ENCODE measurements at places on chromosomes 7 and 10.

GRCh38 chr10:127694580-127695193 is 42.3 kb upstream of the FOXI2 start:
- no peak for DNase-seq

DNA sequence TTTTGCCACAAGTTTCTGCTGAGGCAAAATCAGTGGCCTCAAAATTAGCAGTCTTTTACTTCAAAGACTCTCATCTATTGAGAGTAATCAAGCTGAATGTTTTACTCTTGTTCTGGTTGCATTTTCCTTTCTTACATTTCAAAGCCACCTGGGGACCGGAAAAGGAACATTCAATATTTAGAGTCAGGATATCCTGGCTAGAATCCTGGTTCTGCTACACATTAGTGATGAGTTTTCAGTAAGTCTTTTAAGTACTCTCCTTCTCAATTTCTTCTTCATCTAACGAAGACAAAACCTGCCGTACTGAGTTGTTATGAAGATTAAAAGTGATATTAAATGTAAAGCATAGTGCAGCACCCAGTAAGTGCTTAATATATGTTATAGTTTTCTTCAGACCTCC is 52.5 kb downstream of the LAMB4 start:
- no peak for DNase-seq

- DNase-seq, result no peak
Observed at GRCh38 chr10:6953271-6953801, 373.3 kb upstream of the PRKCQ start.

DNA sequence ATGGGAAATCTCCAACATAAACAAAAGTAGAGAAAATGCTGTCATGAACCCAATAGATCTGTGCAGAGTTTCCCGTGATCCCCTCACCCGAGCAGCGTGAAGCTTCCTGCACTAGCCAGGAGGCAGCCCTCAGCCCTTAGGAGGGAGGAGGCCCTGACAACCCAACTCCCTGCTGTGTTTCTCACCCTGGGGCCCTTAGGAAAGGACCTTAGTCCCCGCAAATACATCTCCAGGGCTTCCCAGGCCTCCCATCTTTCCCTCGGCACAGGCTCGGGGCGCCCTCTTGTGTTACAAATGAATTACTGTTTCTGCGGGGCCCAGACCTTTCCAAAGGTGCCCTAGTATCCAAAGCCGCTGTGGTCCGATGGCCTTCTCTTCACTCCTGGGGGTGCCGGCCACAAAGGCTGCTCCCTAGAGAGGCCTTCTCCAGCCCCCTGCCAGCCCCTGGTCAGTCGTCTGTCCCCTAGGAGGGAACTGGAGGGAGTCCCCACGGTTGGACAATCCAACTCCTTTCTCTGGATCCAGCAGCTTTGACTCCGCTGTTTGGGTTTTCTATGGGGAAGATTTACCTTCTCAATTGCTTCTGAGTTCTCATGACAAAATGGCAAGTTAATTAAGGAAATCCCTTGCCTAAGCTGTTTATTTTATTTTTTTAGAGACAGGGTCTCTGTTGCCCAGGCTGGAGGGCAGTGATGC is 49.9 kb upstream of the SH2B2 start:
- peak; percentile 2 for DNase-seq

DNA sequence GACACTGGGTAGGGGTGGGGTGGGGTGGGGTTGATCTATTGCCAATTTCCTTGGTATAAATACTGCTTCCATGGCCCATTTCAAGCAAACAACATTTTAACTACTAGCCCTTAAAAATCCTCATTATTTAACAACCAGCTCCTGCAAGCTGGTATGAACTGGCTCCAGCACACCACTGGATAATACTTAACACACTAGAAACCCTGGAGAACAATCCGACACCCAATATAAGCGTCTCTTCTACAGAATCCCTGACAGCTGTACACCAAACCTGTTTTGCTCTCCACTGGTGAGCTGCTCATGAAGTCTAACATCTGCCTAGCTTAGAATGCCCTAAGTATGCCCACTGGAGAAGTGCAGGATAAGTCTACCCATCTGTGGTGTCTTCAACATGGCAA is 116.8 kb downstream of the HIPK2 start:
- no peak for DNase-seq

- no peak for DNase-seq
Observed at GRCh38 chr7:138245682-138246081, 169.4 kb downstream of the AKR1D1 start.

DNA sequence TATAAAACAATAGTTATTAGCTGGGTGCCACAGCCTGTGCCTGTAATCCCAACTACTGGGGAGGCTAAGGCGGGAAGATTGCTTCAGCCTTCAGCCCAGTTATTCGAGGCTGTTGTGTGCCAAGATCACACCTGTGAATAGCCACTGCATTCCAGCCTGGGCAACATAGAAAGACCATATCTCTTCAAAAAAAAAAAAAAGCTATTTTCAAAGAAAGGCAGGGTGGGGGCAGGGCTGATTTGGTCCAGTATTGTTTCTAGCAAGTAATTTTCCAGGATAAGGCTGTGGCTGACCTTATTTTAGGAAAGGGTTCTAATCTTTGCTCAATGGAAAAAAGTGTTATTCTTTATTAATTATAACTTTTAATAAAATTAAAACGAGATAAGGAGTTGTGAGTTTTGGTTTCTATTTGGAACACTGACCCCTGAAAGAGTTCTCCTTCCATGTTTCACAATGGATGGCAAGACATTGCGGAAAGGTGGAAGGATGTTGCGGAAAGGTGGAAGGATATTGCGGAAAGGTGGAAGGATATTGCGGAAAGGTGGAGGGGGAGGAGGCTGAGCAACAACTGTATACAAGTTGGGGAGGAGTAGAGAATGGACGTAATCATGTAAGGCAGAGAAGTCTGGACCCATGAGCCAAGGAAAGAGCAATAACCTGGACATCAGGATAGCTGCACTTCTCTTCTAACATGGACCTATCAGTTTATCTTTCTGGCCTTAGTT is 1.5 kb upstream of the C1GALT1 start:
- DNase-seq, result no peak

DNA sequence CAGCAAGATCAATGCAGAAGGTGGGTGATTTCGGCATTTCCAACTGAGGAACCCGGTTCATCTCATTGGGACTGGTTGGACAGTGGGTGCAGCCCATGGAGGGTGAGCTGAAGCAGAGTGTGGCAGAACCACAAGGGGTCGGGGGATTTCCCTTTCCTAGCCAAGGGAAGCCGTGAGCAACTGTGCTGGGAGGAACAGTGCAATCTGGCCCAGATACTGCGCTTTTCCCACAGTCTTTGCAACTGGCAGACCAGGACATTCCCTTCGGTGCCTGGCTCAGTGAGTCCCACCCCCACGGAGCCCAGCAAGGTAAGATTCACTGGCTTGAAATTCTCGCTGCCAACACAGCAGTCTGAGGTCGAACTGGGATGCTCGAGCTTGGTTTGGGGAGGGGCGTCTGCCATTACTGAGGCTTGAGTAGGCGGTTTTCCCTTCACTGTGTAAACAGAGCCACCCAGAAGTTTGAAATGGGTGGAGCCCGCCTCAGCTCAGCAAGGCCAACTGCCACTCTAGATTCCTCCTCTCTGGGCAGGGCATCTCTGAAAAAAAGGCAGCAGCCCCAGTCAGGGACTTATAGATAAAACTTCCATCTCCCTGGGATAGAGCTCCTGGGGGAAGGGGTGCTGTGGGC is 58.6 kb upstream of the SLC26A5 start:
- no peak for DNase-seq

- no peak for DNase-seq
Observed at GRCh38 chr10:7111561-7111960, 299.3 kb downstream of the SFMBT2 start.

GRCh38 chr7:28005847-28006231 is 174.8 kb downstream of the JAZF1 start:
- no peak for DNase-seq

DNA sequence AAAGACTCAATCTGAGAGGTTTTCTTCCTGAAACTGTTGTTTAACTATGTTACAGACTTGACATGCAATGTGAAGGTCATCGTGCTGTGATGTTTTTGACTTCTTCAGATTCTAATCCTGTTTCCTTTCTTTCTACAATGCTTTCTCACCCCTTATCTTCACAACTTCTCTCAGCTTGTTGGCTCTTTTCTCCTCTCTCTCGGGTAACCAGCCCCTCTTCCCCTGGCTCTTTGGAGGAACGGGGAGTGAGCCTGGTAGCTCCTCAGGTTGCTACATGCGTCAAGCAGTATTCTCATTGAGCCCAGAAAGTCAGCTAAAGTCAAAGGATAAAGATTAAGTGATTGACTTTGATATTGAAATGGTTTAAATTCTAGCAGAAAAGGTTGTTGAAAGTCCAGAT is 40.1 kb downstream of the SEC23IP start:
- no peak for DNase-seq

DNA sequence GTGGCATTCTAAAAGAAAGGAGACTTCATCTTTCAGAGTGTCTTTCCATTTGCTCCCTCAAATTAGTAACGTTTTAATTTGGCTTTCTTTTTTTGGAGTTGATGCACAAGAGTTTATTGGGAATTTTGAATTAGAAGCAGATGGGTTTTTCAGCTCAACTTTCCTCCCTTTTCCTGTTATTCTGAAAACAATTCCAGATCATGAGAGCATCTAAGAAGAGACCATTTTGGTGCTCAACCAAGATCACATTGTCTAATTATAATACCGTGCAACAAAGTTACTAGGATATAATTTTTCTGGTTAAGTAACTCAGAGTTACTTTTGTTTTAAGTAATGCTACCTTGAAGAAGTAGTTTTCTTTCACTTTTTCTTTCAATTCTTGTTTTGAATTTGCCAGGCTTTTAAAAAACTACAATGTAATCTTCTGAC is 396.6 kb upstream of the KLF6 start:
- no peak for DNase-seq

DNA sequence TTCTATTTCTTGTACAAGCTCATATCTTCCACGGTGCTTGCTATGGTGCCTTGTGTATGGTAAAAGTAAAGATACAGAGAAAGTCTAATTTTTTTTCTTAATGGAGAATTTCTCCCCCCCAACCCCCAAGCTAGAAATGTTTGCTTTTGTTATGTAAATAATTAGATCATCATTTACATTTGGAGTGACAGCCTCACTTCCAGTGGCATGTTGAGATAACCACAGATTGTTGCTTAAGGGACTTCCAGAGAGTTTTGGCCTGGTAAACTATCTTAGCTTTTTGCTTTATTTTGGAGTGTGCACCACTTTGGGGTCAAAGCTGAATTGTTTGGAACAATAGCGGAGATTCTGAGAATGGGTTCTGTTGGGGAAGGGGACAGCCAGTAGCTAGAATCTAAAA is 129.7 kb downstream of the ZNF365 start:
- no peak for DNase-seq

DNA sequence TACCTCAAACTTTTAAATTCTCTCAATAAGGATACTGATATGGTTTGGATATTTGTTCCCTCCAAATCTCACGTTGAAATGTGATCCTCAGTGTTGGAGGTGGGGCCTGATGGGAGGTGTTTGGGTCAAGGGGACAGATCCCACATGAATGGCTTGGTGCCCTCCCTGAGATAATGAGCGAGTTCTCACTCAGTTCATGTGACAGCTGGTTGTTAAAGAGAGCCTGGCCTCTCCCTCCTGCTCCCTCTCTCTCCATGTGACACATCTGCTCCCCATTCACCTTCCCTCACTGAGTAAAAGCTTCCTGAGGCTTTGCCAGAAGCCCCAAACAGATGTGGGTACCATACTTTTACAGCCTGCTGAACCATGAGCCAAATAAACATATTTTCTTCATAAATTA is 19.2 kb downstream of the ABCB4 start:
- no peak for DNase-seq

DNA sequence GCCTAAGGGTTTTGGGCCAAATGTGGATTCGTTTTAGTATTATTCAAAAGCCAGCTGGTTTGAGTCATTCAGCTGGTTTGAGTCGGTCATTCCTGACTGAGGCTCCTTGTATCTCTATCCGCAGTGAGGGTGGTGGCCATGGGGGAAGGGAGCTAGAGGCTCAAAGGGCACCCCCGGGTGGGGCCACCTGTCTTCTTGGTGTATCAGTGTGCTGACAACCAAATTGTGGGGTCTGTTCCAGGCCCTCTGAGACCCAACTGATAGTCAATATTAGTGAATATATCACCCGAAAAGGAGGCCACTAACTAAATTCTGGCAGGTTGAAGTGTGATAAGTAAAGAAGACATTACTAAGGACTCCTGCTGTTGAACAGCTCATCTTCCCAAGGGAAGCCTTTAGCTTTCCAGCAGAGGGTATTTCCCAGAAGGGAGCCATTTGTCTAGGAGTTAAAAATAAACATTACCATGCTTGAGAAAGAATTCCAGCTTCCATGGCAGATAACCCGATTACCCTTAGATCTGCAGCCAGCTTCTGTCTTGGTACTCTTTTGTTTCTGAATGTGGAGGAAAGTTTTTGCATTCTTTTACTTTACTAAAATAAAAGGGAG is 29.9 kb upstream of the DDX50 start:
- DNase-seq, result no peak

DNA sequence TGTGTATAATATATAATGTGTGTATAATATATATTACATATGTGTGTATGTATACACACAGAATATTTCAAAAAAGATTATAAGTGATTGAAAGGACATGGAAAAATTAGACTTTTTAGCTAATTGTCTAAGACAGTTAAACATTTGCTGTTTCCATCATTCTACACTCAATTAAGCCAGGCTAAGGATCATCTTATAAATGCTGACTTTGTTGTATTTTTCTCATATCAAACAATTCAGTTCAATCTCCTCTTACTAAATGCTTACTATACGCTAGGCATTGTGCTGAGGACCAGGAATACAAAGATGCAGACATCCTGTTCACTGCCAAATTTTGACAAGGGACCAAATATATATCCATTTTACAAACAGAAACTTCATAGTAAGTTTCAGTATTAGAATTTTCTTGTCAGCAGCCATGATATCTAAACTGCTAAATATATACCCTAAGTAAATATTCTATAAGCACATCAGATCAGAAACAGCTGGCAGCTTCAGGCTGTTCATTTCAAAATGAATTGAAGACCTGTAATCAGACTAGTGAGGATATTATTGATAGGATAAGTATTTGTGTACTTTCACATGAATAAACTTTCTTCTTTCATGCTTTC is 10.3 kb upstream of the LRRN3 start:
- no peak for DNase-seq

DNA sequence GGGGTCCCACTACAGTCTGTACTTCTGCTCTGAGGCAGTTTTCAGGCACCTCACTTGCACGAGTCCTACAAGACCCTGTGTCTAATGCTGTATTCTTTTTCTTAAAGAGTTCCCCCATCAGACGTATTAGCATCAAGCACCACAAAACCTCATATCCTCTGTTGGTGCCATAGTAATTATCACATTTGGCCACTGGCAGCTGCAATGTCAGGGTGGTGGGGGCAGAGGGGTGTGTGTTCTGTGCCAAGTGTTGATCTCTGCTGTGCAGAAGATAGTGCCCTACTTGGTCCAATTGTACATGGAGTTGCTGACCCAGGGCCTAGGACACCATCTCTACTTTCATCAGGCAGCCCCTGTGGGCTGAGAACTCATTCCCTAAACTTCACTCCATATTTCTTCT is 20.0 kb upstream of the JAZF1 start:
- DNase-seq, result no peak
